Endothelial cell (in vitro differentiated cells): ENCODE measurements at places on chromosomes 7 and 10. TPM values are rescaled to one million over a fixed set of nuclear protein-coding genes. Genes with fewer than 3 reads are reported as not detected.

- H3K27me3 ChIP-seq = no peaks in the 10 kb centered on the region
- no peak overlapping the region for H3K4me3 ChIP-seq
- peaks cover 24% of the 10 kb centered on the region for H3K4me1 ChIP-seq
- no peaks in the 10 kb centered on the region for H3K36me3 ChIP-seq
- H3K27ac ChIP-seq = no peak overlapping the region
- no peak for DNase-seq
Measured at GRCh38 chr10:63763744-63764143, 242.5 kb downstream of the REEP3 start.

GRCh38 chr10:46514431-46514861, 42.0 kb downstream of the GPRIN2 start:
- H3K36me3 ChIP-seq = no peaks in the 10 kb centered on the region
- H3K27ac ChIP-seq = no peak overlapping the region
- H3K4me3 ChIP-seq = no peak overlapping the region
- no peak for DNase-seq
- H3K4me1 ChIP-seq = no peaks in the 10 kb centered on the region

DNA sequence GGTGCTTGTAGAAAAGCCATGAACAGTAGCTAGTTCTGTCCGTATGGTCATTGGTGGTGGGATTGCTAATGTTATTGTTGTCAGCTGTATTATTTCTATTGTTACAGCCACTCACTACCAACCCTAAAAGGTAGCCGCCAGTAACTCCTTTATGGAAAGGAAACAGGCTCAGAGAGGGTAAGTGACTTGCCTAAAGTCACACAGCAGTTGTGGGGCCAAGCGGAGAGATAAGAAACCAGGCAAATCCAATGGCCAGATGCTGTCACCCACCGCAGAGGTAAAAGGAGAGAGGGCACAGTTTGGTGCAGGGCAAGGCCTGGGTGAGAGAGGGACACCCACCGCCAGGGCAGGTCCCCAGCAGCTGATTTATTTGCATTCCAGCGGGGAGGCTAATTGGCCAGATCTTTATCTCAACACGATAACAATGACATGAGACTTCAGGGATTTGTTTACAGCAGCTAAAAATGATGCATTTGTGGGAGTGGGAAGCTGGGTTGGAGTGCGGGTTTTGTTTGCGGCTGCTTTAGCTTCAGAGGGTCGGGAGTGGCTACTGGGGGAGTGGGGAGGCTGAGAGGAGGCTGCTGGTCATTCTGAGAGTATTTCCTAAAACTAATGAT, 8.6 kb upstream of the NKX2-3 start:
- H3K4me3 ChIP-seq = peak overlapping the region; percentile 89
- no peak for DNase-seq
- no peak overlapping the region for H3K27ac ChIP-seq
- H3K27me3 ChIP-seq = peaks cover 10% of the 10 kb centered on the region
- H3K36me3 ChIP-seq = peaks cover 8% of the 10 kb centered on the region
- peaks cover 71% of the 10 kb centered on the region for H3K4me1 ChIP-seq

GRCh38 chr10:49300140-49300974, 1.4 kb downstream of the C10orf71 start:
- no peak overlapping the region for H3K27ac ChIP-seq
- H3K36me3 ChIP-seq = no peaks in the 10 kb centered on the region
- H3K4me3 ChIP-seq = no peak overlapping the region
- no peak for DNase-seq
- H3K4me1 ChIP-seq = peaks cover 18% of the 10 kb centered on the region

DNA sequence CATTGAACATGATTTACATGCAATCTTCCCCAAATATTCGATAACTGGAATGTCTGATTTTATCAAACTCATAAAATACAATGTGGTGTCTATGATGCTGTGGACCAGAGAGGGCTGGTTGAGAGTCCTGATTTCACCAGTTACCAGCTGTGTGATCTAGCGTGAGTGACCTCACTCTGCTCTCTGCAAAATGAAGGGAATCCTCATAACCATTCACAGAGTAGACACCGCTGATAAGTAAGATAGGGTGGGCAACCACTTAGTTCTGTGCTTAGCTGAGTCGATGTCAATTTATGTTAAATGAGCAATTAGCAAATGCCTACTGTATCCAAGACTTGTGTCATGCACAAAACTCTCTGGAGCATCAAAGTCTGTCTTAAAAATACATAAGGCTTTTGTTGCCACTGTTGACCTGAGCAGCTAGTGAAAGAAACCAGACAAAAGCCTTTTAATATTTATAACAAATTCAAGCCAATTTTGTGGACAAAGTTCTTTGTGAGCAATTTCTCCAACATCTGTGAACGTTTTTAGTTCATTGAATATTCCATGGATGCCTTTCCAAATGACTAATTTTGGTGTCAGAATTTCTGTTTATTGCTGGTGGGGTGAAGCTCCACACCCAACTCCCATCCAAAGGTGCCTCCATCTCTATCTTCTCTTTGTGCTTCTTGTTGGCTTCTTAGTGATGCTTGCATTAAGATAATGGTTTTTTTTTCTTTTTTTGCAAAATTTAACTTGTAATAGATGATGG, 314.2 kb downstream of the ADRA2A start:
- peaks cover 4% of the 10 kb centered on the region for H3K4me1 ChIP-seq
- H3K27ac ChIP-seq = no peak overlapping the region
- DNase-seq = no peak
- H3K27me3 ChIP-seq = no peaks in the 10 kb centered on the region
- no peak overlapping the region for H3K4me3 ChIP-seq

Gene ACSM6
- not detected for total RNA-seq

DNA sequence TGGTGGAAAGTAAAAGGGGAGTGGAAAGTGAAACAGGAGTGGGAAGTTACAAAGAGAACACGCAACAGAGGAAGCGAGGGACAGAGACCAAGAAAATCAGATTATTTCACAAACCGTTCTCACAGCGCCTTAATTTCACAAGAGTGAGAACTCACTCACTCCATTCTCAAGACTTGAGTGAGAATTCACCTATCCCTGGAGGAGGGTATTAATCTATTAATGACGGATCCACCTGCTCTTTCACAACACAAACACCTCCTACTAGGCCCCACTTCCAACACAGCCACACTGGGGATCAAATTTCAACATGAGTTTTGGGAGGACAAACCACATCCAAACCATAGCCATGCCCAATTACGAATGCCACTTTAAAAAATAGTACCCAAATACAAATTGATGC, 297.6 kb downstream of the GPAM start:
- H3K4me1 ChIP-seq = no peaks in the 10 kb centered on the region
- no peaks in the 10 kb centered on the region for H3K27me3 ChIP-seq
- H3K4me3 ChIP-seq = no peak overlapping the region

Gene MYPN
- not detected for total RNA-seq

DNA sequence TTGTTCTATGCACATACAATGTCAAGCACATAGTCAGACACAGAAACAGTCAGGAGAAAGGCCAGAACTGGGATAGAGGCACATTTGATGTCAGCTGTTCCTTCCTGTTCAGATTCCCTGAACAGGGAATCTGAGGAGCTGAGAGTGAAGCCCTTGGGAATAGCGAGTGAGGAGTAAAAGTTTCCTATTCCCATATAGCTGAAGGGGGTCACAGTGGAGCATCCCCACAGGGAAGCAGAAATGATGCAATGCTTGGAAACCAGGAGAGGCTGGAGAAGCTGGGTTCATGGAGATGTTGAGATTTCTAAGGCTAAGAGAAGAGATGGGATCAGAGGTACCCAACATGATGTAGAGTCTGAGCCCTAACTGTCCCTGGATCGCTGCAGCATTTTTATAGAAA, 11.3 kb upstream of the PRXL2A start:
- no peak for DNase-seq
- no peak overlapping the region for H3K27ac ChIP-seq
- peaks cover 4% of the 10 kb centered on the region for H3K27me3 ChIP-seq
- no peak overlapping the region for H3K4me3 ChIP-seq

DNA sequence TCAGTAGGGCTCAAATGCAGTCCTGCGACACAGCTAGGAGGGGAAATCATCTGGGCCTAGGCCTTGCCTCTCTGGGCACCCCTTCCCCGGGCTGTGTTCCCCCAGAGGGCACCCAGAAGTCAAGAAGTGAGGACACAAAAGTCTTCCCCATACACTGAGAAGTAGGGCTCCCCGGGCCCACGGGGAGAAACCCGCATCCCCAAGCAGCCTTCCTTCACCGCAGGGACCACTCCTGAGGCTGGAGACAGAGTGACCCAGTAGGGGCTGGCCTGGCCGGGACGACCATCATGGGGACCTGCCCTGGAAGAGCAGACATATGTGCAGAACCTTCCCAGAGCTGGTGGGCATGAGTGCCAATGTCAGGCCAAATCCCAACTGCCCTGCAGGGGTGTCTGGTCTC, 163.5 kb downstream of the GFRA1 start:
- H3K4me3 ChIP-seq = no peak overlapping the region
- H3K27me3 ChIP-seq = peaks cover 6% of the 10 kb centered on the region
- H3K27ac ChIP-seq = no peak overlapping the region
- no peak for DNase-seq
